ENCODE measurements at places on chromosomes 6 and 20.
A peak's percentile ranks its signal among the peaks of the same experiment; 100 is the strongest.

DNA sequence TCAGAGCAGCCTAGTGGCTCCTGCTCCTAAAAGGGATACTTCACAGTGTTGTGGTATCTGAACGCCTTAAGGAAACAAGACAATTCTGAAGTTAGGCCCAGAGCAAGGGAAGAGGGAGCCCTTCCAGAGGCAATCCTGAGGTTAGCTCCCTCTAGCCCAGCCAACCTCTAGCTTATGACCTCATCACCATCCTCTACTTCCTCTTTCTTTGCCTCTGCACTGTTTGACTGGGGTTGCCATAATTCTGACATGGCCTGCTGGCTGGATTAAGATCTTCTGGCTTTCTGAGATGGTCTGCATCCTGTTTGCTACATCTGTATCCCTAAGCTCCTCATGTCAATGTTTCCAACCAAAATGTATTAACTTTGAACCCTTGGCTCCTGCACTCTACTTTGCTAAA is 23.3 kb upstream of the BMP2 start:
- no peak for DNase-seq

DNA sequence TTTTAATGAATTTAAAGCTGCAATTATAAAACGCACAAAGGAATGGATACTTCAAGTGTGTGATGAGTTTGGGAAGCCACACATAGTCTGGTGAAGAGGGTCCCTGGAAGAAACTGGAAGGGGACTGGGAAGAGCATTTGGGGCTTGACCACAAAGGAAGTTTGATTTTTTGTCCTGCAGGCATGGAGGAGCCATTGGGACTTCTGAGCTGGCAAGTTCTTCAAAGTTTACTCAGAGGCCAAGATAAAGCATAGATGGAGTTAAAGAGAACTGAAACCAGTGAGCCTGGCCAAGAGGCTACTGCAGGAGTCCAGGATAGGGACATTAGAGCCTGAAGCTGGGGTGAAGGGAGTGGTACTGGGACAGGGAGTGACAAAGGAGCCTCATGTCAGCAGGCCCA is 95.0 kb downstream of the AIG1 start:
- DNase-seq, result no peak

DNA sequence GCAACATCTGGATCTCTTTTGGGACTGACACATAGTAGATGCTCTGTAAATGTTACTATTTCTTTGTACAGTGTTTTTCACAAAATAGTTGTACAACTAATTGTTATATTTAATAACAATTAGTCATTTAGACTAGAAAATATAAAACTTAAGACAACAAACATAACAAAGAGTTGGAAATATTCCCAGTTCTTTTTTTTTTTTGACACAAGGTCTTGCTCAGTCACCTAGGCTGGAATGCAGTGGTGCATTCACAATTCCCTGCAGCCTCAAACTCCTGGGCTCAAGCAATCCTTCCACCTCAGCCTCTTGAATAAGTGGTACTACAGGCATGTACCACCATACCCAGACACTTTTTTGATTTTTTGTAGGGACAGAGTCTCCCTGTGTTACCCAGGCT is 105.8 kb downstream of the UTRN start:
- no peak for DNase-seq

DNA sequence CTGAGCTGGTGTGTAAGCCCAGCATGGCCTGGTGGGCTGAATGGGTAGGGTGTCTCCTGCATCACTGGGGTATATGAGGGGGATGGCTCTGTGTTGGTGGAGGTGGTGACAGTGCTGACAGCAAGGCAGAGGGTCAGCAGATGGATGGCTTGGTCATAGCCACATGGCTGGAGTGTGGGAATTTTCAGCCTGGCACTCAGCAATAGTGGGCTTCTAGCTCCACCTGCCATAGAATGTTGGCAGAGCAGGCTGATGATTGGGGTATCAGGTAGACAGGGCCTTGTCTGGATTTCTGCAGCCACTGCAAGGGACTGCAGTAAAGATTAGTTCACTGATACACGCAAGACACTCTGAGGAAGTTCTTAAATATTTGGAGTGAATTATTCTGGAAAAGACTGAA is 137.5 kb upstream of the BACH2 start:
- DNase-seq, result no peak

GRCh38 chr20:54207053-54207742 is 689 bp upstream of the PFDN4 start:
- no peak for DNase-seq

- no peak for DNase-seq
Measured at GRCh38 chr6:3291987-3292386, 33.2 kb downstream of the PSMG4 start.

- no peak for DNase-seq
Measured at GRCh38 chr6:70494833-70495232, 71.9 kb upstream of the SDHAF4 start.

DNA sequence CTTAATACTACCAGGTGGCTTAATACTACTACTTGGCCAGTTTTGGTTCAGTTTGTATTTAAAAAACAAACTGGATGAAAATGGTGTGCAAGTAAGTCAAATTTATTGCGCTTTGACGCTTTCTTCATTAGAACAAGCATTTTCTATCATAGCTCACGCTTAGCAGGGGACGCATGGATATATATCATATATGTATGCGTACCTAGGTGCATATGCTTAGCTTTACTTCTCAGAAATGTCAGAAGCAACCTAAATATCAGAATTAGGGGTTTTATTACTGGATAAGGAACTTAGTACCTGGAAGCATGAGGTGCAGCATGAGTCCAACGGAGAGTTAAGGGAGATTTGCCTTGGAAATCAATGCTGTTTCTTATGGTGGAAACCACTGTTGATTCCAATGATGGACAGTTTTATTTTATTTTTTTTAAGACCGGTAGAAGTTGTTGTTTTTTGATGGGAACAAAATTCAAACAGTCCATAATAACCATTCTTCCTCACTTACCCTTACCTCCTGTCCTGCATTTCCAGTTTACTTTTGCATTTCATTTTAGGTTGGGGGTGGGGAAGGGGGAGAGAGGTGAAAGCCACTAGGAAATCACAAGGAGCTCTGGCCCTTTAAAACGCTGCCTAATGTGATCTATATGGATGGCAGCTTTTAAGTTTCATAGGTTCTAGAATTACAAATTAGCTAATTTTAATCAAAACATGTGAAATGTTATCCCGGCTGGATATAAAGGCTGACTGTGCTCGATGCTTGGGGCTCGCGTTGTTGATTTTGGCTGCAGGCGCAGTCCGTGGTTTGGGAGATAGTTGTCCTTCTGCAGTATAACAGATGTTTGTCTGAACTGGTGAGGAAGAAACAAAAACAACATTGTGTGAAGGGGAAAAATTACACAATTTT is 2.1 kb downstream of the SOBP start:
- DNase-seq, result no peak

- DNase-seq, result no peak
Measured at GRCh38 chr6:89098461-89098860, 17.9 kb downstream of the PNRC1 start.

- no peak for DNase-seq
Measured at GRCh38 chr6:131041814-131042213, 21.2 kb downstream of the EPB41L2 start.

DNA sequence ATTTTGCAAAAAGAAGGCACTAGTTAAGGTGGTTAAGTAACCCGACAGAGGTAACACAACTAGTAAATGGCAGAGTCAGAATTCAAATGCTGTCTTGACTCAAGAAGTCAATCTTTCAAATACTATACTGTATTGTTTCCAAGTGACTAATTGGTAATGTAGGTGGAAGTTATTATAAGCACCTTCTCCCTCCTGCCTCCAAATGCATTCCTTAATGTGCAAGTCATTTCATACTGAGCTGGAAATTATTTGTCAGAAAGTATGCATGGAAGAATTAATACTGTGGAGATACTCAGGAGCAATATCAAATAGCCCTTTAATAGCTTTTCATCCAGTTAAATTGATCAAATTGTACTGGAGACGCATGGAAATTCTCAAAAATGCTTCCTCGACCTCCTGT is 579.1 kb downstream of the DOK5 start:
- no peak for DNase-seq

DNA sequence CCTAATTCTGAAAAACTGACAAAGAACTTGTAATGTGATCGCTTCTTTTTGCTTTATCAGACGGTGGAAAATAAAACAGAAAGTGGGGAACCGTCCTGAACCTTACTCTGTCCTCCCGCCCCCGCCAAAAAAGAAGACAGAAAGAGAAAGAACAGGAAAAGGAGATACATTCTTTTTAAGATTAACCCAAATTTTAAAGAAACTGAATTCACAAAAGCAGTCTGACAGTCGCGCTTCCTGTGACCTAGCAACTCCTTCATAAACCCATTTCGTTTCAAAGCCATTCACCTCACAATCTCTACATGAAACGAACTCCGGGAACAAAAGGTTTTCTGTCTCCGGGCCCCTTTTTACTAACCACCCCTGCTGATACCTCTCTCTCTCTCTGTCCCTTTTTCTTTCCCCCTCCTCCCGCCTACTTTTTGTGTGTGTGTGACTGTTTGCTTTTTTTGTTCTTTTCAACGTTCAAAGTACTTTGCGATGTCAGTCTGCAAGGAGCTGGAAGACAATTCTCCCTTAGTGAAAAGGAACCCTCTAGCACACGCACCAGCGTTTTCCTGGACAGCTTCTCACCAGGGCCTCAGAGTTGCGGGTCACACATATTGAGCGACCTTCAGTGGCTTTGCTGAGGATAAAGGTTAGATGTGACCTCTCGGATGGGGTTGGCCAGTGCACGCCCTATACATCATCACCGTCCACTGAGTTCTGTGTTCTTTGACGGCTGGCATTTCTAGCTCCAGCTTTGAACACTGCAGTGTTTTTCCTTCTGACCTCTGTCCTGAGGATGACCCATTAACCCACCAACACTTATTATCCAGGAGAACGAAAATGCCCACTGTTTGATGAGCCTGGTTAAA is 530 bp upstream of the NEDD9 start:
- DNase-seq, result peak; percentile 22

DNA sequence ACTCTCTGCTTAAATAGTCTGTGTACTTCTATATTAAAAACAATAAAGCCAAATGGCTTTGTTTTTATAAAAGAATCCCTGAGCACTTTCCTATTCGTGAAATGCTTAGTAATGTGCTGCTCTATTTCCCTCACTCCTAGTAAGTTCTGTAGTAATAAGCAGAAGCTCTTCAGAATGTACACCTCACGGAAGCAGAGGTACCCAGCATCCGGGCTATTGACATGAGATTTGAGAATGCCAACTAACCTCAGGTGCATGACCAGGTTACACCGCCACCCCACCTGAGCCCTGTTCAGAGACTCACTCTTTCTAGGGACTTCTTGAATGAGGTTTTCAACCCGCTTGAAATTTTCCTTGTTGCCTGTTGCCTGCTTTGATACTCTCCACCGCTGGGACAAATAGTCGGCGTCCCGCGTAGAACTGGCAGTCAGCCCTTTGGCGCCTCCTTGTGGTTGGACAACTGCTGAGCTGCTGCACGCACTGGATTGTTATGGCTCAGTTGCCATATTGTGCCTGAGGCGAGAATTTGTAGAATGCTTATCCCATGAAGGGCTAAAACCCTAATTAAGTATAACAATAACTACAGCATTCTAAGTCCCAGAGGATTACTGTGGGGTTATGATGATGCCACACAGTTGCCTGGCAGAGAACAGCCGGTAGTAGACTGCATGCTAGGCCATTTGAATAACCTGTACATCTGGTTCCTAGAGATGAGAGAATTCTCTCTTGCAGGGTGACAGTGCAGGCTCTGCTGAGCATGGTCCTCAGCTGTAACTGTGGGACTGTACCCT is 95.4 kb downstream of the KHDC1L start:
- peak; percentile 76 for DNase-seq

GRCh38 chr6:114446342-114446741 is 103.5 kb upstream of the HS3ST5 start:
- no peak for DNase-seq

- no peak for DNase-seq
Measured at GRCh38 chr20:48231253-48231930, 446.1 kb upstream of the SULF2 start.

GRCh38 chr6:90101403-90101802 is 195.2 kb downstream of the BACH2 start:
- DNase-seq, result no peak

GRCh38 chr20:47173596-47174216 is 182.8 kb downstream of the ZMYND8 start:
- DNase-seq, result no peak

- DNase-seq, result no peak
Measured at GRCh38 chr6:41693281-41694240, 41.8 kb downstream of the TFEB start.

- no peak for DNase-seq
Measured at GRCh38 chr20:8667306-8667705, 401.6 kb upstream of the PLCB4 start.

DNA sequence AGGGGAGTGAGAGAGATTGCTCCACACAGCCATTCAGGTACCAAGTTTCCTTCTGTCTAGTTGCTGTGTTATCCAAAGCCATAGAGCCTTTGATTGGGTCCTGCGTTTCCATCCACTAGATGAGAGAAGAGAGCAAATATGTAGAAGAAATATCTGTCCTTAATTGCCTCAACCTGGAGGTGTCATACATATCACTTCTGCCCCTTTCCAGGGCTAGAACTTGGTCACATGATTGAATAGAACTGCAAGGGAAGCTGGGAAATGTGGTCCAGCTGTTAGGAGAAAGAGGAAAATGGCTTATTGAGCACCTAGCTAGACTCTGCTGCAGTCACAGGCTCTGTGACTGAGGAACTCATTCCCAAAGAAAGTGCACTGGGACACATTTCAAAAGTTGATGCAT is 115.6 kb upstream of the JAG1 start:
- no peak for DNase-seq

DNA sequence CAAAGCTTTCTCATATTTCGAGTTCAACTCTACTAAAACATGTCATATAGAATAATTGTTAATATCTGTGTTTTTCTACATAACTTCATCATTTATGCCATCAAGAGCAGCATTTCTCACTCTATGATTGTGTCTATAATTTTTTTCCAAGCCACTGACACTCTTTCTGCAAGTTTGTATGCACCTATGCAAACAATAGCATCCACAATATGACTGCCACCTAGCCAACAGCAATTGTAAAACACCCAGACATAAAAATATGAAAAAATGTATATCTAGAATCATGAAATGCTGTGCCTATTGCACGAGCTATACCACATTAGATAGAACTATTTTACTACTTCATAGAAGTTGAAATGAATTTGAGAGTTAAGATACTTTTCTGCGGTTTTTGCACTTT is 286.5 kb upstream of the MARCKS start:
- no peak for DNase-seq

DNA sequence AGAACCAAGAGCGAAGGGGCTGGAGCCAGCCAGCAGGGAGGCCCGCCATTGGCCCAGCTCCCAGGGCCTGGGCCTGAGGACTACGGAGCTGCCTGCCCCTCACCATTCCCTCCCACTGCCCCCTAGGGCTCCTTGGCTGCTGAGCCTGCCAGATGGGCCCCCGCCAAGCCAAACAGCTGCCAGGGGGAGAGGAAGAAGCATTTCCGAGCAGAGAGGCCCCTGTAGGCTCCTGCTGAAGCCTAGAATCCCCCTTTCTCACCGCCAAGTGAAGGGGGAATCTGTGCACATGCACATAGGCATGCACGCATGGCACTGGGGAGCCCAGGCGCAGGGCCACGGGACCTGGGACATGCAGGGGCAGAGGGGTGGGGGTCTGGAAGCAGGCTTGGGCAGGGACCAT is 28.5 kb upstream of the MRPS18A start:
- no peak for DNase-seq

GRCh38 chr20:17648791-17649730 is 33.0 kb downstream of the RRBP1 start:
- no peak for DNase-seq
